ENCODE measurements at places on chromosomes 3 and 15. TPM values are rescaled to one million over a fixed set of nuclear protein-coding genes. Genes with fewer than 3 reads are reported as not detected.

GRCh38 chr15:92914768-92915221 is 14.7 kb downstream of the CHD2 start:
- H3K36me3 ChIP-seq = peaks cover 69% of the 10 kb centered on the region

DNA sequence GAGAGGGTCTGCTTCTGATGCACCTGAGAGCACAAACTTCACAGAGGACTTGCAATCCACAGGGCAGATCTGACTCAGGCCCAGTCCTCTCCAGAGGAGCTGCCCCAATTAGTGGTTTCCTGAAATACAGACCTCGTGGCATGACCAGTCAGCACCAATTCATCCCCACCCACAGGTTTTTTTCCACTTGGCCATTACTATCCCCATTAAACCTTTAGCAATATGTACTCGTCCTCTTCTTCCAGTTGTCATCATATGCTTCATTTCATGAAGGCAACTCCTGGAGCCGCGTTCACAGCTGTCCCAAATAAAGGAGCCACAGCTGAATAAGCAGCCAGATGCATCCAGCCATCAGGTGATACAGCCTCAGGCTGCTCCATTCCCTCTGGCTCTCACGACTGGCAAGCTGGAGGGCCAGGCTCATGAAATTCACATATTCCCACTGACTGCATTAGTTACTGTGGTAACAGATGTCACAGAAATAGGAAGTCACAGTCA is 163.1 kb downstream of the FMN1 start:
- H3K27ac ChIP-seq = no peak overlapping the region
- no peaks in the 10 kb centered on the region for H3K4me1 ChIP-seq
- DNase-seq = no peak
- H3K36me3 ChIP-seq = no peaks in the 10 kb centered on the region
- no peaks in the 10 kb centered on the region for H3K27me3 ChIP-seq

- no peaks in the 10 kb centered on the region for H3K4me1 ChIP-seq
- H3K36me3 ChIP-seq = no peaks in the 10 kb centered on the region
- no peaks in the 10 kb centered on the region for H3K27me3 ChIP-seq
- DNase-seq = no peak
These were observed 56.7 kb downstream of the ALCAM start for GRCh38 chr3:105423397-105423796.

DNA sequence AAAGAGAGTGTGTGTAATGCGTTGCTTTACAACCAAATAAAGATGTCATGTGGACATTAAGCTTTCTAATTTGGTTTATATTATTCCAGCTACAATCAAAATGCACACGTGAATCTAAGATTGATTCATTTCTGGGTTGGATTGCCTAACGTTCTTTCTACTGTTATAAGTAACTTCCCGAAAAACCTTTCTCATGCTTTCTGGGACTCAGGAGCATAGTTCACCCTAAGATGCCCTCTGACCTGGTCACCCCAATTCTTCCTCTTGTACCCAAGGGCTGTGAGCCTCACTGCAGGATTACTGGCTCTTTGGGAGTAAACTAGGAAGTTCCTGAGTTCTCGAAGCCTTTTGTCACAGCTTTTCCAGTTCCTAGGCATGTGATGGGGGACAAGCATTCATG is 12.7 kb upstream of the LMCD1 start:
- H3K36me3 ChIP-seq = no peaks in the 10 kb centered on the region
- DNase-seq = no peak
- no peaks in the 10 kb centered on the region for H3K4me1 ChIP-seq

Gene SECISBP2L
- total RNA-seq = 35.8 TPM

DNA sequence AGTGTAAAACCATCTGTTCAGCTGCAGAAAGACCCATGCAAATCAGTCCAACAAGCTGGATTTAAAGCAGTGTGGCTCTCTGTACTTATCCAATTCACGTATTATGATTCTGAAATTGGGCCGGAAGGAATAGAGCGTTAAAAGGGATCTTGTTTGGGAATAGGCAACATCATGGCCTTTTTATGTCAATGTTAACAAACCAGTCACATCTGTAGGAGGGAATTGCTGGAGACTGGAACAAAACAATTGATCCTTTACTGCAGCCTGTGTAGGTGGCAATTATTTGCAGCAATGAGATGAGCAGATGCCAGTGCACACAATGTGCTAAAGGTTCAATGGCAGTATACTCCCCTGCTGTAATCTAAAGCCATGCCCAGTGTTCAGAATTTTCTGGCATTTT is 887.4 kb upstream of the ROBO1 start:
- no peak for DNase-seq
- H3K27me3 ChIP-seq = no peaks in the 10 kb centered on the region
- H3K27ac ChIP-seq = no peak overlapping the region

DNA sequence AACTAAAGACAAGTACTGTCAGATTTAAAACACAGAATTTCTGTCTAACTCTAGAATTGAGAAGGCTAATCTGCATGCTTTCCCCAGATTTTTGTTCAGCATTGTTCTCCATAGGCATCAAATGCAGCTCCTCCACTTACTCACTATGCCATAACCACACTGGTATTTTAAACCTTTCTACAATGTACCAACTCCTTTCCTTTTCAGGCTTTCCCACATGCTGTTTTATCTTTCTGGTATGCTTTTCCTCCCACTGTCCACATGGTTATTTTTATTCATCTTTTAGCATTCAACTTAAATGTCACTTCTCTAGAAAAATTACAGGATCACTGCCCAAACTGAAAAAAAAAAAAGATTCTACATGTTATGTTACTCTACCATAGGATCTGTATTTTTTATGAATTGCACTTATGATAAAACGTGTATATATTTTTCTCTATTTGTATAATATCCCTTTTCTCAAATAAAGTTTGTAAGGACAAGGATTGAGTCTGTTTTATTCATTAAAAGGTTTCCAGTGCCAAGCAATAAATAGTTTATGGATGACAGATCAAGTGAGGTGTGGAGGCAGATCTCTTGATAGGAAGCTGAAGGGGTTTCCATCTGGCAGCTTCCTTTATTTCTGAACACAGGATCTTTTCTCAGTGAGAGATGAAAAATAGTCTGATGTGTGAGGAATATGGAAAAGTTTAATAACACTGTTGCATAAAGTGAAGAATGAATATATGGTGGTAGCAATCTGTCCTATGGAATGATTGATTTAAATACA is 1064.5 kb downstream of the ZPLD1 start:
- no peak overlapping the region for H3K27ac ChIP-seq
- no peaks in the 10 kb centered on the region for H3K4me1 ChIP-seq
- no peak for DNase-seq
- no peaks in the 10 kb centered on the region for H3K36me3 ChIP-seq

GRCh38 chr3:10726787-10727186 is 89.2 kb upstream of the SLC6A11 start:
- H3K27ac ChIP-seq = no peak overlapping the region
- no peak overlapping the region for H3K4me3 ChIP-seq
- peaks cover 11% of the 10 kb centered on the region for H3K27me3 ChIP-seq
- DNase-seq = no peak

Gene MINAR1
- 0.40 TPM for total RNA-seq

DNA sequence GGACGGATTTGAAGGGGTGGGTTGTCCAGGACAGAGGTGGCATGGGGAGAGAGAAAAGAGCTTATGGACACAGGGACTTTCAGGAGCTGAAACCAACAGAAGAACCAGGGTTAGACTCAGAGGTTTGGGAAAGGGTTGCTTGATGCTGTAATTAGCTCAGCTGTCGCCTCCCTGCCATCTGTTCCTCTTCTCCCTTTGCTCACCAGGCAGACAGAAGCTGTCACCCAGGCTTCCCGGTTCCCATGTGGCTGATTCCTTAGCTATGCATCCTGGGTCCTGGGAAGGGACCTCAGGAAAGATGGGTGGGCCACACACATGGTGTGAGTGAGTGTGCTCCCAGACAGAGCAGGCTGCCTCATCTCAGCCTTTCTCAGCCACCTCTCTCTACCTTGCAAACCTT is 14.1 kb downstream of the PTPN23 start:
- no peak for DNase-seq
- no peaks in the 10 kb centered on the region for H3K27me3 ChIP-seq
- peaks cover 2% of the 10 kb centered on the region for H3K36me3 ChIP-seq
- H3K4me3 ChIP-seq = no peak overlapping the region

- H3K27ac ChIP-seq = no peak overlapping the region
- no peak overlapping the region for H3K4me3 ChIP-seq
- H3K27me3 ChIP-seq = no peaks in the 10 kb centered on the region
- no peaks in the 10 kb centered on the region for H3K4me1 ChIP-seq
These were observed 33.3 kb downstream of the HCN4 start for GRCh38 chr15:73335471-73335870.
